A549 treated with RU486 at 1 μM for 4 hours (cell line): ENCODE measurements at places on chromosomes 2 and 18. TPM values are rescaled to one million over a fixed set of nuclear protein-coding genes. Genes with fewer than 3 reads are reported as not detected.

Gene IL1F10
- not detected in 5 replicates for total RNA-seq

Gene RPRM
- not detected in 5 replicates for total RNA-seq

Gene MOCOS
- total RNA-seq, result 2.6 to 3.6 TPM (median 2.7 TPM) in 5 replicates

Gene GPR148
- not detected in 5 replicates for total RNA-seq

Gene C2orf81
- total RNA-seq, result 1.9 to 3.5 TPM (median 3.2 TPM) in 5 replicates

Gene POTEE
- 0.03 to 0.09 TPM (median 0.05 TPM) in 4 of 5 replicates, not detected in the other for total RNA-seq

Gene BCL2
- total RNA-seq, result 0.53 to 0.73 TPM (median 0.70 TPM) in 5 replicates

Gene GREB1
- 1.8 to 3.7 TPM (median 3.0 TPM) in 5 replicates for total RNA-seq

Gene KLHL14
- not detected in 5 replicates for total RNA-seq

Gene TNFRSF11A
- 6.5 to 10.2 TPM (median 8.6 TPM) in 5 replicates for total RNA-seq

Gene IL36A
- not detected in 5 replicates for total RNA-seq

Gene CERS6
- 8.0 to 16.4 TPM (median 15.3 TPM) in 5 replicates for total RNA-seq

Gene TCF7L1
- total RNA-seq, result 5.9 to 10.3 TPM (median 7.6 TPM) in 5 replicates

Gene SCN9A
- 2.5 to 5.7 TPM (median 5.2 TPM) in 5 replicates for total RNA-seq

Gene MRO
- total RNA-seq, result 0.11 to 0.18 TPM (median 0.15 TPM) in 5 replicates

Gene TSGA10
- total RNA-seq, result 3.5 to 9.8 TPM (median 3.9 TPM) in 5 replicates

Gene GPR75
- total RNA-seq, result 1.5 to 1.6 TPM (median 1.6 TPM) in 5 replicates

Gene CCNT2
- total RNA-seq, result 5.7 to 11.3 TPM (median 9.5 TPM) in 5 replicates

Gene SNORC
- total RNA-seq, result 5.3 to 15.8 TPM (median 9.8 TPM) in 5 replicates

Gene LYG2
- 0.17 TPM in 1 of 5 replicates, not detected in the others for total RNA-seq

Gene C2orf92
- 0.37 to 1.1 TPM (median 0.47 TPM) in 5 replicates for total RNA-seq

Gene LHCGR
- not detected in 5 replicates for total RNA-seq

Gene AOX1
- 2.8 to 3.8 TPM (median 3.6 TPM) in 5 replicates for total RNA-seq

Gene GATA6
- total RNA-seq, result 2.0 to 2.9 TPM (median 2.6 TPM) in 5 replicates

Gene CRYGC
- total RNA-seq, result not detected in 5 replicates

Gene UGT1A9
- total RNA-seq, result 3.5 to 6.8 TPM (median 4.9 TPM) in 5 replicates

Gene MDH1
- 208 to 265 TPM (median 245 TPM) in 5 replicates for total RNA-seq

Gene GPR39
- total RNA-seq, result 9.9 to 10.4 TPM (median 10.4 TPM) in 5 replicates

Gene LRRTM4
- total RNA-seq, result not detected in 5 replicates

Gene SLC4A5
- 0.17 to 0.68 TPM (median 0.43 TPM) in 5 replicates for total RNA-seq

Gene HOXD8
- total RNA-seq, result 2.9 to 5.5 TPM (median 5.4 TPM) in 5 replicates

Gene GREB1L
- 0.95 to 2.5 TPM (median 2.3 TPM) in 5 replicates for total RNA-seq

Gene OTOF
- total RNA-seq, result 0.05 to 0.13 TPM (median 0.07 TPM) in 4 of 5 replicates, not detected in the other

Gene MAPK4
- total RNA-seq, result 0.08 to 0.16 TPM (median 0.13 TPM) in 4 of 5 replicates, not detected in the other

Gene MRPL44
- total RNA-seq, result 44.7 to 51.4 TPM (median 47.7 TPM) in 5 replicates

Gene AFF3
- 0.07 to 0.22 TPM in 2 of 5 replicates, not detected in the others for total RNA-seq

Gene REG3A
- total RNA-seq, result not detected in 5 replicates

Gene MERTK
- 1.4 to 2.0 TPM (median 1.8 TPM) in 5 replicates for total RNA-seq

Gene UGT1A7
- 3.4 to 6.3 TPM (median 3.9 TPM) in 5 replicates for total RNA-seq

Gene DOK6
- total RNA-seq, result not detected in 5 replicates

Gene SLC4A1AP
- total RNA-seq, result 28.0 to 37.1 TPM (median 31.5 TPM) in 5 replicates

Gene ERFE
- total RNA-seq, result 6.1 to 10.0 TPM (median 8.4 TPM) in 5 replicates

Gene ANKRD29
- 9.3 to 13.5 TPM (median 13.3 TPM) in 5 replicates for total RNA-seq

Gene TMEM178A
- total RNA-seq, result 0.10 to 0.20 TPM (median 0.15 TPM) in 3 of 5 replicates, not detected in the others

Gene EFR3B
- 11.7 to 14.9 TPM (median 13.9 TPM) in 5 replicates for total RNA-seq

Gene CAPG
- total RNA-seq, result 82.4 to 117 TPM (median 86.5 TPM) in 5 replicates

Gene CAPN13
- total RNA-seq, result 0.07 to 0.08 TPM in 2 of 5 replicates, not detected in the others

Gene CCBE1
- 9.2 to 13.7 TPM (median 9.7 TPM) in 5 replicates for total RNA-seq

Gene TMEM169
- total RNA-seq, result 0.32 to 0.47 TPM (median 0.38 TPM) in 5 replicates

Gene PFN4
- total RNA-seq, result 0.67 to 1.5 TPM (median 1.4 TPM) in 5 replicates
